Renal cortex interstitium (tissue), 15 donors: ENCODE measurements at places on chromosomes 3 and 15.

DNA sequence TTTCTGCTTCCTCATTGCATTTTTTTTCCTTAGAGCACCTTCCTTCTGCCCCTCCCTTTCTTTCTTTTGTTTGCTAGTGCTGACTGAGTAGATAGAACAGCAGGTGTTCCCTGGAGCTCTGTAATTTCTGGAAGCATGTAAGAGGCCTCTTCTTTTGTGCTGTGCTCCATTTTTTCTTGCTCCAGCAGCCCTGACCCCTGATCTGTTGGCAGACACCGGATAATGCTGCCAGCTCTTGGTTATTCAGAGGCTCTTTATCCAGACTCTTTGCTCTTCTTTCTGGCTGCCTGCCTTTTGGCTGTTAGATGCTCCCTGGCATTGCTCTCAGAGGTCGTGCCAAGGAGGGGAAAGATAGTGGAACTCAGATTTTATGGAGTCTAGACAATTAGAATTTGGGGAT is 104.4 kb upstream of the RBMS3 start:
- DNase-seq: no peak

GRCh38 chr3:72171946-72172345 is 387.0 kb upstream of the PROK2 start:
- DNase-seq: no peak

DNA sequence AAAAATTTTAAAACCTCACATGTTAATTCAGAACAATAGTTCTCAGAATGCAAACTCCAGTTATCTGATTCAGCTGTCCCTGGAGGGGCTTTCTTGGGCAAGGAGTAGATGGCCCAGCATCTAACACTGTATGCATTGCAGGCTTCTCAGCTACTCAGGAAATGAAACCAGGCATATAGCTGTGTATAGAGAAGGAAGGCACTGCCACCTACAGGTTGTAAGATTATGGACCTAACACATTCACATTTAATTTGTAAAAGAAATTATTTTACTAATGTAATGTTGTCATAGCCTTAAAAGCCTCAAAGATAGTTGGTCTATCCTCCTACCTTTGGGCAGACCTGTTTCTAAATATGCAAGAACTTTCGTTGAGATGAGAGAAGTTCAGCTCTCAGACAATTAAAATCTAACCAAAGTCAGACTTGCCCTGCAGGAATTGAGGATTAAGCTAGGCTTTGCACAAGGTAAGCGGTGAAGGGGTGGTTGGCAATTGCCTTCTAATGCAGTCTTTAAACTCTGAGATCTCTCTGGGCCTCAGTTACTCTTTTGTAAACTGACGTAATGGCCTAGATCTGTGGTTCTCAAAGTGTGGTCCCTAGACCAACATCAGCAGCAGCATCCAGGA is 132.8 kb upstream of the SLC24A5 start:
- DNase-seq: peak; percentile 49

DNA sequence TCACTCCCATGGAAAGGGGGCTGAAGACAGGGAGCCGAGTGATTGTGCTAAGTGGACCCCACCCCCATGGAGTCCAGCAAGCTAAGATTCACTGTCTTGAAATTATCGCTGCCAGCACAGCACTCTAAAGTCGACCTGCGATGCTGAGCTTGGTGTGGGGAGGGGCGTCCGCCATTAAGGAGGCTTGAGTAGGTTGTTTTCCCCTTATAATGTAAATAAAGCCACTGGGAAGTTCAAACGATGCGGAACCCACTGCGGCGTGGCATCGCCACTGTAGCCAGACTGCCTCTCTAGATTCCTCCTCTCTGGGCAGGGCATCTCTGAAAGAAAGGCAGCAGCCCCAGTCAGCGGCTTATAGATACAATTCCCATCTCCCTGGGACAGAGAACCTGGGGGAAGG is 10.9 kb upstream of the SRGAP3 start:
- no peak for DNase-seq
